ENCODE measurements at places on chromosomes 7 and 10.

- DNase-seq: no peak
These were observed 93.4 kb upstream of the ADRB1 start for GRCh38 chr10:113950268-113950667.

GRCh38 chr10:13161857-13162271 is 506 bp downstream of the MCM10 start:
- no peak for DNase-seq

DNA sequence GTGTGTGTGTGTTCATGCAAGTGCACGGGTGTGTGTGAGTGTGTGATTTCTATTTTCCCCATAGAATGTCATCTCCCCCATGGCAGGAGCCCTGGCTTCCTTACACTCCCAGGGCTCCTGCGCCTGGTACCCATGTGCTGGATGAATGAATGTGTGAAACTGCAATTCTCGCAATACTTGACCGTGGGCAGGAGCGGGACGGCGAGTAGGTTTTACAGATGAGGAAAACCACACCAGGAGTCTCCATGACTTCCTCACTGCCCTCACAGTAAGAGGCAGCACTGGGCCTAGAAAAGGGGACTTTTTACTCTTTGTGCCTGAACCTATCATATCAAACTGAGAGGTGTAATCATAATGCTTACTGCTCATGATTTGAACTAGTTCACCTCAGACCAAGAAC is 167.6 kb upstream of the FRMD4A start:
- DNase-seq: no peak

- DNase-seq: no peak
These were observed 74.2 kb downstream of the MALSU1 start for GRCh38 chr7:23373151-23374004.

DNA sequence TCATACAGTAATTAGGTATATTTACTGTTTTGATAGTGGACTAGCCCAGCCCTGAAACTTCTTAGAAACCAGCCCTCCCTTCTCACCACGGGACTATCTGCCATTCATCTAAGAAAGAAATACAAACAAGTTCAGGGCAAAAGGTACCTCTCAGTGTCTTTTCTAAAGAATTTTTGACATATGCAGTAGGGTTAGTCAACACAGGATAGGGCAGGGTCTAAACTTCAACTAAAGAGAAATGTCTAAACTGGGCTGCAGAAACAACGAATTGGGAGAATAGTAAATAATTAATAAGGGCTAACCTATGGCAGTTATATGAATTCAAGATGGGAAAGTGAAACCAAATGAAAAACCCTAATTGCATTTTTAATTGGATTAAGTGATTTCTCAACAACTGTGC is 496.6 kb downstream of the INHBA start:
- DNase-seq: no peak

- no peak for DNase-seq
These were observed 28.3 kb upstream of the MRLN start for GRCh38 chr10:59781511-59781910.

DNA sequence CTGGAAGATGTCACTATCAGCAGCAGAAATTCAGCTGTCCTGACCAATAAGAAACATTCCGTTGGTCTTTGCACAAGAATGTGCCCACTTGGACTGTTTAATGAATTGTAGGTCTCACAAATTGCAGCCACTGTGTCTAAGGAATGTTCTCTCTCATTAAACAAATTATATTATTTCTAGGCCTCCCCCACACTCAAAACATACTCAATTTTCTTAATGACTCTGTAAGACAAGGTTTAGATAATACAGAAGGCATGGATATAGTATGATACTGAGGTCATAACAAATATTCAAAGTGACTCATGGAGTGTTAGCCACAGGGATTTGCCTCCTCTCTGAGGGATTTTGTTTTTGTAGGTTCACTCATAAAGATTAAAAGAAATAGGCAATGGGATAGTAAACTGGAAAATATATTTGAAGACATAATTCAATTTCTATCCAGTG is 197.5 kb downstream of the PTN start:
- DNase-seq: no peak

- DNase-seq: no peak
These were observed 40.0 kb downstream of the KCTD7 start for GRCh38 chr7:66668677-66669076.

- DNase-seq: no peak
These were observed 586 bp upstream of the AOC1 start for GRCh38 chr7:150851492-150852370.

- no peak for DNase-seq
These were observed 58.1 kb downstream of the CAV1 start for GRCh38 chr7:116582806-116583444.

- peak; percentile 93 for DNase-seq
These were observed 12.6 kb upstream of the CDH23 start for GRCh38 chr10:71383972-71384687.

DNA sequence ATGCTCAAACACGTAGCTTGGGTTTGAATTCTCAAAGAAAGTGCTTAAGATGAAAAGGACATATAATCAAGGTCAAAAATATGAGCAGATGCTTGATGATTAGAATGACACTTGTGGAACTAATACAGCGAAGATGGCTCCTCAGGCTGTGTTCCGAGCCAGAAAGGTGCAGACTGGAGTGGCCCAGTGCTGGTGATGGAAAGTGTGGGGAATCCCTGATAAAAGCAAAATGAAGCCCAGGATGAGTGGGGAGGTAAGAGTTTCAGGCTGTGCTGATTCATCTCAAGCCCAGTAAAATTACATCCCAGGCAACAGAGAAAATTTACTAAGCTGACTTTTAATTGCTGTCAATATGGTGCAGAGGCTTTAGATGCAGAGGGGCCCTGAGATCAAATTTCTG is 77.8 kb upstream of the IKZF1 start:
- DNase-seq: no peak

- DNase-seq: no peak
These were observed 11.2 kb upstream of the SMC3 start for GRCh38 chr10:110556296-110556695.

DNA sequence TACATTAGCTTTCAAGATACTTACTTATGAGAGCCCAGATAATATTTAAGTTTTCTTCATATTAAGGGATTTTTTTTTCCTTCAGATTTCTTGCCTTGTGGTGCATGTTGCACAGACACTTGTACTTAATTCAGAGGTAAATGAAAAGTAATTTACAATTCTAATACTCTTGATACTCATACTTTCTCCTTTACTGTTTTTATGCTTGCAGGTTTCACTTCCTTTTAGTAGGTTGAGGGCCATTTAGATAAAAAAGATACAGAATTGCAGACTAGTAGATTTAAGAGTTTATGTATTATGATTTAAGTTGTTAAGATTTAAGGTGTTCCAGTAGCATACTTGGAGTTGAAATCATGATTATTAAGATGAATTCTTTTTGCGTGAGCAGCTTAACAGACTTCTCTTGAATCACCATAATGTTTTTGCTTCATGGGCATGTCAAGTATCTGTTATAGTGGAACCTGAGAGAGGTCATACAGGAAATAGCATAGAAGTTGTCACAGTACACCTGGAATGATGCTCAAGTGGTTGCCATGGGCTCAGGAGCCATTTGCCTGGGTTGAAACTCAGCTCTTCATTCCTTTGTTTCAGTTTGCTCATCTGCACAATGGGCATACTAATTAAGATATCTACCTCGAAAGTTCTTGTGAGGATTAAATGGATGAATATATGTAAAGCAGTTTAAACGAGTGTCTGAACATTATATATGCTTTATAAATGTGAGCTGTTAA is 174.8 kb upstream of the PRPS1L1 start:
- no peak for DNase-seq

DNA sequence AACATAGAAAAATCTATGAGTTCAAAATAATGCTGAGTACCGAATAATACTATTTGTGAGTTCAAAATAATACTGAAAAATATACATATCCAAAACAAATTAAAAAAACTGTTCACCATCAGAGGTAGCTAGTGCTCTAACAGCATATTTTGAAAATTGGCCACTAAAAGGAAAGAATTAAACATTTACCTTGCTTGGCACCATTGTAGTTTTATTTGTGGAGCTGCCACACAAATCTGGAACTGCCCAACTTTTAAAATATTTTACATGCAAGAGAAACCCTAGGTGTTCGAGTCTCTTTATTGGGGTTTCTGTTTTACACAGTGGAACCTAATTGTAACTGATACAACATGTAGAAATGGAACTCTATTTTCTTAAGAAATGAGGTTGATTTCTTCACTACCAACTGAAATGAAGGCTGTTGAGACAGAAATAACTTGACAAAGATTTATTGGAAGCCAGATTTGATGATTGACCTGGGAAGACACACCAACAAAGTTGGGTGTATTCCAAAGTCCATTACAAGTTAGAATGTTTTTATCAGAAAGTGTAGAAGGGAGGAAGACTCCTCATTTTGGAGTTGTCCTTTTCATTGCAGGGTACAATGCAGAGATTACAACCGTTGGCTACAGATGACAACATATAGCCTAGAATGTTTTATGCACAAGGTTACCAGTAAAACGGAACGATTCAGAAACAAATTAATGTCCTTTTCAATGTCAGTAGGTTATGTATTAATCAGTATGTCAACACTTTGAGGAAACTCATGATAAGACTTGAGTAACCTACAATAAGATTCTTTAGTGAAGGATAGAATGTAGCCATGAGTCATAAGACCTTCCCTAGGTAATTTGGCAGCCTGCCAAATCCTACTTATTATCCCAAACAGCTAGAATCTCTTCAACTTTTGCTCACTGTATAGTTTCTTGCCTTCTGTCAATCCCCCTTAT is 73.8 kb upstream of the PAPSS2 start:
- DNase-seq: no peak

GRCh38 chr7:87234949-87235348 is 15.4 kb upstream of the TMEM243 start:
- no peak for DNase-seq

DNA sequence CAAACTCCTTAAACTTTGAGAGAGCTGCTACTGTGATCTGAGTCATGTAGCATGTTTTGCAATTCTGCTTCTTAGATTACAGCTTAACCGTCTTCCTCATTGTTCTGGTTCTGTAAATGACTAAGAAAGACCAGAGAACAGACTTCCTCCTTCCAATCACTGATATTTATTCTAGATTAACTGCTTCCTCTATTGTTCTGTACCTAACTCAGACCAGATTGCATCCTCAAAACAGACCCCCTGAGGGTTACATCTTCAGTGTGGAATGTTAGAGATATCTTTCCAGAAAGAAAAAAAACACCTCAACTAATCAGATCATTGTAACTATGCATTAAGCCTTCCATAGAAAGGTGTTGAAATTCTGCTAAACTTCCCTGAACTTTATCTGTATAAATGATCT is 5.7 kb upstream of the PIP start:
- DNase-seq: no peak

- no peak for DNase-seq
These were observed 137.5 kb upstream of the MGMT start for GRCh38 chr10:129329385-129330055.

DNA sequence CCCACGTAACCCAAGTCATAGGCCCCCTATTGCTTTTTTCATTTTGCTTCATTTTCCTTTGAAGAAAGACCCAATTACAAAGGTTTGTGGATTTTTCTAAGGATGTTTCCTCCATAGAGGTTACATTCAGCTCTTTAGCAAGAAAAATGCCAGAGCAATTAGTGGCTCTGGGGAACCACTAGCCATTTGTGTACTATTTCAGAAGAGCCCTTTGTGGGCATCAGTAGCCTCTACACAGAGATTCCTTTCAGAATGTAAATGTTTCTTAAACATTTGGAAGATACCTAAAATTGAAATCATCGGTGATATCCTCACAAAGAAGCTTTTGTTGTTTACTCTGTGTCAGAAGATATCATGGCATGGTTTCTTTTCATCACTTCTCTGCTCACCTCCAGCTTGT is 291.0 kb upstream of the KMT2E start:
- DNase-seq: no peak

DNA sequence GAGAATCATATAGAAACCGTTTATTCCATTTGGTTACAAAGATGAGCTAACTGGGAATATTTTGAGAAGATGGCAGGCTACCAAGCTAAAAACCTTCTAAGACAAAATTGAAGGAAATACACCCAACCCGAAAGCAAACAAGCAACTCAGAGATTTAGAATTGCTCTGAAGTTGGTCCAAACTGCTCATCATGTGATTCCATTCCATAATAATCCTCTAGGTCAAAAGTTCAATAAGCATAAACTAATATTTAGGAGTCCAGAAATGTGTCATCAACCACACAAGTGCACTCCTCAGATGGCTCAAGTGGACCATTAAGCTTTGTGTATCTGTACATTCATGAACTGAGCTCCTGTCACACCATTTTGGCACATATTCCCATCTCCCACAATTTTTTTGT is 28.7 kb downstream of the DGKI start:
- no peak for DNase-seq

- peak; percentile 22 for DNase-seq
These were observed 84.6 kb upstream of the GHITM start for GRCh38 chr10:84054743-84055142.

DNA sequence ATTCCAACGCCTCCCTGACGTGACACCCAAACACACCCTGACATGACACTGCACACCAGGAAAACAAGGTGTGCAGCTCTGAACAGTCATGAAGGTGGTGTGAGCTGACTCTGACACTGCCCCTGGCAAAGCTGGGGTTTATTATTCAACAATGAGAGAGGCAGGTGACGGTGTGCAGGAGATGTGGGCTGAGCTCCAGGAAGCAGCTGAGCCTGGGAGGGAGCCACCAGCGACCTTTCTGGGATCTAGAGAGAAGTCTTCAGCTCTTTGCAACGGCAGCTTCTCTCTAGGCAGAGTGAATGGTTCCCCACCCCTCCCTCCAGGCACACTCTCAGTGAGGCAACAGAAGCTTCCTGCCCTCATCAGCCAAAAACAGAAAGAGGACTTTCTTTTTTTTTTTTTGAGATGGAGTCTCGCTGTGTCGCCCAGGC is 65.6 kb downstream of the SH3PXD2A start:
- no peak for DNase-seq

- no peak for DNase-seq
These were observed 8.0 kb upstream of the TAS2R60 start for GRCh38 chr7:143435266-143435665.

GRCh38 chr10:2760736-2761135 is 306.6 kb upstream of the PFKP start:
- DNase-seq: no peak

- DNase-seq: no peak
These were observed 23.1 kb upstream of the PIK3CG start for GRCh38 chr7:106841896-106842390.

- no peak for DNase-seq
These were observed 13.1 kb upstream of the ZMIZ2 start for GRCh38 chr7:44735403-44736165.

- DNase-seq: no peak
These were observed 171.9 kb downstream of the HDAC9 start for GRCh38 chr7:18667466-18667865.

DNA sequence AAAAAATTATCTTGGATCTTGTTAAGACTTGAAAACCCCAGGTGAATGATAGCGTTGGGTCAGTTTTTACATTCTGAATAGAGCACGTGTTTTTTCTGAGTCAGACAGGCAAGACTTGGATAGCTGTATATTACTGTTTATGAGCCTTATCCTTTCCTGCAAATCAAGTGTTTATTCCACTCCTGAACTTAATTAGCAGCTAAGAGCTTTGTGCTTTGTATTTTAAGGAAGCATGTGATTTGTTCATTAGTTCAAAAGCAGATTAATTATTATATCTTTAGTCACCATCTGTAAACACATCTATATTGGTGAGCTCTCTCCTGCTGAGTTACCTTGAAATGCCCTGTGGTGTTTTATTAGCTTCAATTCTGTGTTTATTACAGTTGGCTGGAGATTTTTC is 98.6 kb upstream of the PRPS1L1 start:
- no peak for DNase-seq

All from WTC11 (cell line).